ENCODE measurements at places on chromosomes 12 and 14.

GRCh38 chr12:16385782-16386646 is 38.6 kb downstream of the MGST1 start:
- DNase-seq, result no peak

DNA sequence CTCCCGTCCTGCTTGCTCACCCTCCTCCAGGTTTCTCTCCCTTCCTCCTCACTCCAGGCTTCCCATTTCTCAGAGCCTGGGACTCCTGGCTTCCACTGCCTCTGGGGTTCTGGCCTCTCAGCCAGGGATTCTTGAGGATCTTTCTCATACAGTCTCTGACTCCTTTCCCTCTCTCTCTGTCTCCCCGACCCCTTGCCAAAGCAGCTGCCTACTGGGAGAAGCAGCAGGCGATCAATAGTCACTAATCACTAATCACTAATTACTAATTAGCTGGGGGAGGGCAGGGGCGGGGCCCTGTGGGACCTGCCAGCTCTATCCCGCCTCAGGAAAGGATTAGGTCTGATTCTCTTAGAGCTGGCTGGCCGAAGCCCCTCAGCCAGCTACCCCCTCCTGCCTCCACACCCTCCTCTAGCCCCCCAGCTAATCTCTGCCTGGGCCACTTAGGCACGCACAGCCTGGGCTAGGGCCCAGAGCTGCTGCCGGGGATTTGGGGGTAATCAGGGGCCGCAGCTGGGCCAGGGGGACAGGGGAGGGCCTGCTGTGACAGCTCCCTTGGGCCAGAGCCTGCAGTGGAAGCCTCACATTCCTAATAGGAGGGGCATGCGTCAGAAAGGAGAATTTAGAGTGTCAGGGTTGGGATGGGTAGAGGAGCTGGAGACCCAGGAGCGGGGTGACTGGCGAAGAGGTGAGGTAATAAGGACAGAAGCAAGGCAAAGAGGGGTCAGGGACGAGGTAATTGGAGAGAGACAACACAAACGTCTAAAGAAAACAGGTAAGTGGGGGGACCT is 2.8 kb downstream of the NXPH4 start:
- no peak for DNase-seq

- no peak for DNase-seq
These were observed 190.2 kb downstream of the TBX5 start for GRCh38 chr12:114215746-114216145.

DNA sequence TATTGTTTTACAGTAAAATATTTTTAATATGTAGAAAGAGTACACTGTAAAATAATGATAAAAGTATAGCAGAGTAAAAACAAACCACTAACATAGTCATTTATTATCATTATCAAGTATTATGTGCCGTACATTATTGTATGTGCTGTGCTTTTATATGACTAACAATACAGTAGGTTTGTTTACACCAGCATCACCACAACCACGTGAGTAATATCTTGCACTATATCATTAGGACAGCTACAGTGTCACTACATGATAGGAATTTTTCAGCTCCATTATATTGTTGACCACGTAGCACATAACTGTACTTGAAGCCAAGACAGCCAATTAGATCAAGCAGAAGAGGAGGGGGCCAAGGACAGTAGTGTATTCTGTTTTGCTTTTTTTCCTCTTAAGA is 415.4 kb downstream of the RAD51B start:
- no peak for DNase-seq

- no peak for DNase-seq
These were observed 525.6 kb downstream of the FLRT2 start for GRCh38 chr14:86055512-86056075.

- DNase-seq, result no peak
These were observed 122.1 kb downstream of the PRKD1 start for GRCh38 chr14:29805415-29806123.

All from activated T-cell treated with anti-CD3 and anti-CD28 coated beads for 1 hour (primary cell).